ENCODE measurements at places on chromosomes 2 and 18.

DNA sequence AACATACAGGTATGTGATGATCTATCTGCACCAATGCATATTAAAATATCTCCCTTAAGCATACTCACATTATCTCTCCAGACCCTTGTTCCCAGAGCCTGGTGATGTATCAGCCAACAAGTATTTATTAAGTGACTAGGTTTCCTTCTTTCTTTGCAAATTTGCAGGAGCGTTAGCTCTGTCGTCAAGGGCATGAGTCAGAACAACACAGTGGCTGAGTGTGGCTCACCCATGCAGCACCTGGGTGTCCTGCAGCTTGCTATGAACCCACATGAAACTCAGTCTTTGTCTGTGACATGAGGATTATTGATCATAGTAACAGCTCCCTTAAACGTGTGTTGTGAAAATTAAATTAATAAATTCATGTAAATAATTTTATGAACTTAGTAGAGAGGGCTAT lies 96.6 kb downstream of the PIEZO2 start:
- H3K4me1 ChIP-seq = no peaks in the 10 kb centered on the region
- H3K27ac ChIP-seq = no peak overlapping the region
- DNase-seq = no peak

- no peak overlapping the region for H3K27ac ChIP-seq
- no peaks in the 10 kb centered on the region for H3K36me3 ChIP-seq
- H3K4me3 ChIP-seq = no peak overlapping the region
- no peak for DNase-seq
- no peaks in the 10 kb centered on the region for H3K27me3 ChIP-seq
Observed at GRCh38 chr2:210839450-210839849, 283.1 kb downstream of the CPS1 start.

- no peaks in the 10 kb centered on the region for H3K36me3 ChIP-seq
- peaks cover 45% of the 10 kb centered on the region for H3K27me3 ChIP-seq
Observed at GRCh38 chr2:176173567-176174381, 14.7 kb upstream of the HOXD1 start.

- no peak overlapping the region for H3K27ac ChIP-seq
- no peak for DNase-seq
- H3K27me3 ChIP-seq = no peaks in the 10 kb centered on the region
- H3K4me1 ChIP-seq = peaks cover 32% of the 10 kb centered on the region
- H3K36me3 ChIP-seq = no peaks in the 10 kb centered on the region
Observed at GRCh38 chr2:19120181-19120580, 238.2 kb downstream of the OSR1 start.

DNA sequence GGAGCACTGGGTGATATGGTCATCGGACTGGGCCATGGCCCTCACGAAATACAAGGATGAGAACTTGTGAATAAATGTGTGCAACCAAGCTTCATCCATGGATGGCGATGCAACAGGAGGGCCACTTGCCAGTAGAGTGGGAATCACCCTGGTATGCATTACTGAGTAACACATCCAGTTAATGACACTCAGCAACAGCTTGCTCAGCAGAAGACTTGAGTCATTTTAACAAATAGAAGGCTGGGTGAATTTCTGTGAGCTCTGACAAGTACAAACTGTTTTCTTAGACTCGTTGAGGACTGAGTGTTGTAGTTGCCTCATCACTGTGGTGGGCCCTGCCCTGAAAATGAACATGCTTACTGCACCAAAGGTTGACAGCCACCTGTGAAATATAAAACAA lies 221.6 kb downstream of the NCKAP5 start:
- no peak for DNase-seq
- H3K36me3 ChIP-seq = no peaks in the 10 kb centered on the region
- H3K4me1 ChIP-seq = no peaks in the 10 kb centered on the region
- peaks cover 33% of the 10 kb centered on the region for H3K27me3 ChIP-seq

- no peaks in the 10 kb centered on the region for H3K27me3 ChIP-seq
- H3K4me3 ChIP-seq = no peak overlapping the region
- peaks cover 5% of the 10 kb centered on the region for H3K4me1 ChIP-seq
Observed at GRCh38 chr2:10039658-10040410, 3.5 kb upstream of the KLF11 start.

- no peak overlapping the region for H3K27ac ChIP-seq
- H3K27me3 ChIP-seq = no peaks in the 10 kb centered on the region
- H3K36me3 ChIP-seq = no peaks in the 10 kb centered on the region
- H3K4me1 ChIP-seq = no peaks in the 10 kb centered on the region
- H3K4me3 ChIP-seq = no peak overlapping the region
Observed at GRCh38 chr2:64502860-64503259, 21.3 kb upstream of the AFTPH start.

- no peaks in the 10 kb centered on the region for H3K36me3 ChIP-seq
- H3K4me1 ChIP-seq = no peaks in the 10 kb centered on the region
- H3K27ac ChIP-seq = no peak overlapping the region
Observed at GRCh38 chr2:217215877-217216276, 356.0 kb upstream of the TNP1 start.

DNA sequence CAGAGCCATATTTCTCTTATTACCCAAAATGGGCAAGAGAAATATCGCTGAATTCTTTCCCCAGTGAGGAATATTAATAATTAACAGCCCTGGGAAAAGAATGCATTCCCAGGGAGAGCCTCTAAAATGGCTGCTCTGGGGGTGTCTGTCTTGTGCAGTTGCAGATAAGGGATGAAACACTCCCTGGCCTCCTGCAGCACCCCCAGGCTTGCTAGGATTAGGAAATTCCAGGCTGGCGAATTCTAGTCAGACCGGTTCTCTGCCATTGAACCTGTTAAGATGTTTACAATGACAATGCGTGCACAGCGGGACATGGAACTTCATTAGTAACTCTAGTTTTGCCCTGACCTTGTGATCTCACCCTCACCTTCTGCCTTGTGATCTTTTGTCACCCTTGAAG lies 24.5 kb downstream of the MRPL30 start:
- no peaks in the 10 kb centered on the region for H3K4me1 ChIP-seq
- H3K27ac ChIP-seq = no peak overlapping the region
- H3K4me3 ChIP-seq = no peak overlapping the region
- no peak for DNase-seq
- no peaks in the 10 kb centered on the region for H3K36me3 ChIP-seq
- no peaks in the 10 kb centered on the region for H3K27me3 ChIP-seq

- H3K27me3 ChIP-seq = no peaks in the 10 kb centered on the region
- H3K4me1 ChIP-seq = no peaks in the 10 kb centered on the region
- no peak overlapping the region for H3K4me3 ChIP-seq
- H3K27ac ChIP-seq = no peak overlapping the region
- no peak for DNase-seq
- no peaks in the 10 kb centered on the region for H3K36me3 ChIP-seq
Observed at GRCh38 chr2:161980976-161981375, 93.0 kb downstream of the DPP4 start.

DNA sequence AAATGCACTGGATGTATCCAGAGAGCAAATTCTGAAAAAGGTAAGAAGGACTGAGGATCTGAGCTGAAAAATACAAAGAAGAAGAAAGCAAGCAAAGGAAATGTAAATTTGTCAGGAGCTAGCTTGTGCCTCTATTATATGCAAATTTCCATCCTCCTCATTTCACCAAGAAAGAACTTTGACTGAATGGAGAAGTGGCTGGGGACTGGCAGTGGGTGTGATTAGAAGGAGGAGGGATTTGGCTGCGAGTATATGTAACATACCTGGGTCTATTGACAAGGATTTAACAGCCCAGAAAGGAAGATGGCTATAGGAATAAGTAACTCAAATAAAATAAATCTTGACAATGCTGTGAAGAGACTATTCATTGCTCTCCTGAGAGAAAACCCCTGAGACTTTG lies 19.4 kb upstream of the RIT2 start:
- H3K4me3 ChIP-seq = no peak overlapping the region
- no peak overlapping the region for H3K27ac ChIP-seq
- H3K36me3 ChIP-seq = no peaks in the 10 kb centered on the region
- H3K4me1 ChIP-seq = no peaks in the 10 kb centered on the region

DNA sequence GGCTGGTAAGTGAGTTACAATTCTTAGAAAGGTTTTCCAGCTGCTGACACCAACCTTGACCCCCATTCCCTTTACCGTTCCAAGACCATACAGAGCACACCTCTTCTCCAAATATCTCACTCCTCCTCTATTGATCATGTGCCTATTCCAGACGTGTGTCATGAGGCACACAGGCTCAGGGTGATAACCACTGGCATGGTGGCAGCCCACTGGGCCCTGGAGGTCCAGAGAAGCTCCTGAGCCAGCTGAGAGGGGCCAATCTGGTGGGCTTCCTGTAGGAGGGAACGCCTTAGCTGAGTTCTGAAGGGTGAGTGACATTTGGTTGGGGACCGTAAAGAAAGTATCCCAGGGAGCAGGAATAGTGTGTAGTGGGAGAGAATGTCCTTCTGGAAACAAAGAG lies 28.3 kb downstream of the ZAP70 start:
- no peak overlapping the region for H3K4me3 ChIP-seq
- no peak for DNase-seq
- no peaks in the 10 kb centered on the region for H3K36me3 ChIP-seq
- H3K27ac ChIP-seq = no peak overlapping the region

GRCh38 chr18:111306-112014 lies 46.9 kb upstream of the USP14 start:
- DNase-seq = peak; percentile 85
- no peaks in the 10 kb centered on the region for H3K27me3 ChIP-seq
- H3K36me3 ChIP-seq = no peaks in the 10 kb centered on the region
- peaks cover 7% of the 10 kb centered on the region for H3K4me1 ChIP-seq
- peak overlapping the region; percentile 56 for H3K4me3 ChIP-seq

DNA sequence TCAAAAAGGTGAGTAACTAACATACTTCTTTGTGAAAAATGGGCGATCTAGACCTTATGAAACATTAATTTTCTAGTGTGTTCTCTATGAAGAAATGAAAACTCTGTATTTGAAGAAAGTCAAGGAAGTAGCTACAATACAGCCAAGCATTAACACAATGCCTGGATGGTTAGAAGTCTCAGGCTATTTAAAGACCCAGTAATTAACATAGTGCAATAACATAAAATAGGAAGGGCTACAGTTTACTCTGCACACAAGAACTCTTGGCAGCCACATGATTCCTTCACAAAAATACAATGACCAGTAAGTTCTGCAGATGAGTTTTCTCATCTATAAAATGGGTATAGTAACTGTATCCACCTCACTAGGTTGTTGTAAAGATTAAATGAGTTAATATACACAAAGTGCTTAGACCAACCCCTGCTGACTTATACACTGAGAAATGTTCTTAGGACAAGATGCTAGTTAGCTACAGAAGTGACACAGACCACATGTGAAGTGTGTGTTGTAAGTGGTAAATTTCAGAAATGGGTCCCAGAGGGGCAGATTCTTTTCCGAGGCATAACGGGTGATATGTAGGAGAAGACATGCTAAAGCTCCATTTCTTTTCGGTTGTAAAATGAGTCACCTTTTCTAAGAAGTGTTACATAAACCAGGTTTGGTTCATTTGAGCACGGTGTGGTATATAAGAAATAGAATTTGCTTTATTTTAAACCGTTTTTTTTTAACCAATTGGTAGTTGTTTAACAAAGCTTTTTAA lies 61.8 kb downstream of the CXCR4 start:
- H3K4me1 ChIP-seq = no peaks in the 10 kb centered on the region
- no peaks in the 10 kb centered on the region for H3K27me3 ChIP-seq
- no peak overlapping the region for H3K4me3 ChIP-seq
- no peaks in the 10 kb centered on the region for H3K36me3 ChIP-seq
- H3K27ac ChIP-seq = no peak overlapping the region
- DNase-seq = no peak

DNA sequence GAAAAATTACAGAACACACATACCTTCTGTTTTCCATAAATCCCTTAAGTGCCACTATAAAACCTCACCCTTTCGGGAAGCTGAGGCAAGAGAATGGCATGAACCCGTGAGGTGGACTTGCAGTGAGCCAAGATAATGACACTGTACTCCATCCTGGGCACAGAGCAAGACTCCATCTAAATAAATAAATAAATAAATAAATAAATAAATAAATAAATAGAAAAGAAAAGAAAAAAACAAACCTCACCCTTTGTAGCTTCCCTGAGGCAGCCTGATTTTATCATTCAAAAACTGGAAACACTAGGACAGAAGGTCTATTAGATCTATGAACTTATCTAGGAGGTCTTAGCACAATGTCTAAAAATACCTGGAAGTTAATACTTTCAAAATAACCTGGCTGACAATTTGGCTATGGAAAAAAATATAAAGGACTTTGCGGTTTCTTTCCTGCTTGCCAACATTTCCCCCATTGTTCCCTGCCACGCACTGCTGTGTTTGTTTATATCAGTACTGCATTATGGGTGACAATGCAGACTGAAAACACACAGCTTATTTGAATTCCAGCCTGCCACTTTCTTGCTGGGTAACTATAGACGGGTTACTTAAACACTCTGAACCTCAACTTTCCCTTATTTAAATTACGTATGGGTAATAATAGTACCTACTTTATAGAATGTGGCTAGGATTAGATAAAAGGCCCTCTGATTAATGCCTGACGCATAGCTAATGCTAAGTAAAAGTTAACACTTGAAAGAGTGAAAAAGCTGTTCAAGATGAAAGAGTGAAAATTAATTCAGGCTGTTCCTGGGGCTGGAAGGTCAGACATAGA lies 313.0 kb downstream of the RDH14 start:
- no peaks in the 10 kb centered on the region for H3K4me1 ChIP-seq
- H3K27ac ChIP-seq = no peak overlapping the region
- H3K4me3 ChIP-seq = no peak overlapping the region
- no peaks in the 10 kb centered on the region for H3K27me3 ChIP-seq
- DNase-seq = no peak

DNA sequence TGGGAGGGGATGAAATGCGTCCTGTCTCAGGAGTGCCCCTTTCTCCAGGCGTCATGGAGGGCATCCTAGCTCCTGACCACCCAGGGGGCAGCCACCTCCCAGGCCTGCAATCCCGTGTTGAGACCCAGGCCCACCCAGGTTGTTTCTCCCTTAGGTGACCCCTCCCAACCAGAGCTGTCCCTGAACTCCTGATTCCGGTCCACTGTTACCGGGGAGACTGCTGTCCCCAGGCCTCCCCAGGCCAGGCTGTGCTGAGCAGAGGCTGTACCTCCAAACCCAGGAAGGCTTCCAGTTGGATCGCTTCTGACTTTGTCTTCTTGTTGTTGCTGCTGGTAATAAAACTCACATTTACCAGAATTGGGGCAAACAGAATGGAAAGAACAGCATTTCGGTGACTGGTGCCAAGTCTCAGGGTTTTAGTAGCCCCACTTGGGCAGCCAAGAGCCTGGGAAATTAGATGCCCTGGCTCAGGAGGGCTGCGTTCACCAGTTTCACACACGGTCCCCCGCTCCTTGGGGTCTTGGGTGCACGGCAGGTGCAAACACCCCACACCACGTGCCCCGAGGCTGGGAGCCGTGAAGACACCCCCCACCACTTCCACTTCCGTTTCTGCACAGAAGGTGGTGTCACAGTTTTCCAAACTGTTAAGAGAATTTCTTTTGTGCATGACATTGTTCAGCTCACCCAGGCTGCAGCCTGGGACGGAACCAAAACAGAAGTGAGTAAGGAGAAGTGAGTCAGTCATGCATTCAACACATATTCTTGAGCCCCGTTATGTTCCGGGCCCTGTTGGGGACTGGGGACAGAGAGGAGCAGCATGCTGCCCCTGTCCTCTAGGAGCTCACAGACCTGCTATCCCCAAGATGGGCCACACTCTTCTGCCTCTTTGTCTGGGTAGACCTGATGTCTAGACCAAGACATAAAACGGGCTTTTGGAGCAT lies 29.4 kb downstream of the ITM2C start:
- no peak overlapping the region for H3K4me3 ChIP-seq
- H3K36me3 ChIP-seq = no peaks in the 10 kb centered on the region
- H3K4me1 ChIP-seq = peaks cover 9% of the 10 kb centered on the region
- H3K27ac ChIP-seq = no peak overlapping the region

- H3K27ac ChIP-seq = no peak overlapping the region
- H3K4me1 ChIP-seq = peaks cover 10% of the 10 kb centered on the region
- no peaks in the 10 kb centered on the region for H3K27me3 ChIP-seq
- H3K4me3 ChIP-seq = no peak overlapping the region
- no peaks in the 10 kb centered on the region for H3K36me3 ChIP-seq
Observed at GRCh38 chr2:47118581-47118980, 36.5 kb downstream of the STPG4 start.
